Fibroblast of villous mesenchyme (primary cell): ENCODE measurements at places on chromosomes 6 and 20.

GRCh38 chr6:154520280-154520679 lies 9.8 kb upstream of the CNKSR3 start:
- no peak for DNase-seq

DNA sequence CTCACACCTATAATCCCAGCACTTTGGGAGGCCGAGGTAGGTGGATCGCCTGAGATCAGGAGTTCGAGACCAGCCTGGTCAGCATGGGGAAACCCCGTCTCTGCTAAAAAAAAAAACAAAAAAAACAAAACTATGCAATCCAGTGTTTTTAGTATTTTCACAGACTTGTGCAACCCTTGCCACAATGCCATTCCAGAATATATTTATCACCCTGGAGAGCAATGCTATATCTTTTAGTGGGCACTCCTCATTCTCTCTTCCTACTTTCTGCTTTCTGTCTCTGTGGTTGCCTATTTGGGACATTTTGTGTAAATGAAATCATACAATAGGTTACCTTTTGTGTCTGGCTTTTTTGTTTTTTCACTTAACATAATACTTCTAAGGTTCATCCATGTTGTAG lies 39.1 kb upstream of the MROH8 start:
- DNase-seq, result no peak

- no peak for DNase-seq
These were observed 117.8 kb upstream of the SIRPA start for GRCh38 chr20:1777476-1777820.

DNA sequence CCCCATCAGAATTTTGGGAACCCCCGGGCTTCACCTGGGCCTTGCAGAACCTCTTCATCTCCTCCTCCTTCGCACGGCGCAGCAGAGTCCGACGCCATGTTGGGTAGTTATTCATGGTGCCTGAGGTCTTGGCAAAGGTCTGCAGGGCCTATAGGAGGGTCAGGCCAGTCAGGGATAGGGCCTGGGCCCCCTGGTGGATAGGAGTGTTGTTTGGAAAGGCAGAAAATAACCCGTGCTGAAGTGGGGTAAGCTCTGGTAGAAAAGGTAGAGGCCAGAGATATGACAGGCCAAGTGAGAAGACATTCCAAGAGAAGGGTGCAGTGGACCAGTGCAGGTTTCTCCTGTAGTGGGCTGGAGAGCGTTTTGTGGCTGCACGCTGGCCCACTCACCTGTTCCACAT lies 4.9 kb downstream of the SMPD2 start:
- no peak for DNase-seq
